ENCODE measurements at places on chromosomes 3 and 15.
A peak's percentile ranks its signal among the peaks of the same experiment; 100 is the strongest.

- DNase-seq = no peak
These were observed 72.0 kb upstream of the ALDH1L1 start for GRCh38 chr3:126252373-126252772.

- DNase-seq = no peak
These were observed 5.0 kb downstream of the GXYLT2 start for GRCh38 chr3:72892870-72893269.

DNA sequence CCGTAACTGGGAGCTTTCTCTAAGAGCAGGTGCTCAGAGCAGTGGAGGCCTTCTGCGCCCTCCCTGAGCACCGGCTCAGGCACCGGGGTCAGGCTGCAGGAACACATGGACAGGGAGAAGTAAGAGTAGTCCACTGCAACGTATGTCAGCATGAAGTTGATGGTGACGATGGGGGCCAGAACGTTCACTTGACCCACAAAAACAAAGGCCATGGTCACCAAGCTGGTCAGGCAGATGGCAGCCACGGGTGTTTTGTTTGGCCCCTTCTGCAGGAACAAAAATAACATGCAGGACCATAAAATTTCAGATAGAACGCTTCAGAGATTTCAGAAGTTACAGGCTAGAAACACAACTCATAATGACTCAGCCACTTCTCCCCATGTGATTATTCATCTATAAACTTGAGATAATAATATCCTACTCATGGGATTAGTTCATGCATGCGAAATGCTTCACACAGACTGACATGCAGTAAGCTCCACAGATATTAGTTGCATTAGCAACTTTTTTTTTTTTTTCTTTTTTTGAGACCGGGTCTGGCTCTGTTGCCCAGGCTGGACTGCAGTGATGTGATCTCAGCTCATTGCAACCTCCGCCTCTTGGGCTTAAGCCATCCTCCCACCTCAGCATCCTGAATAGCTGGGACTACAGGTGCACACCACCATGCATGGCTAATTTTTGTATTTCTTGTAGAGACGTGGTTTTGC, 52.2 kb upstream of the HEG1 start:
- DNase-seq = peak; percentile 42

DNA sequence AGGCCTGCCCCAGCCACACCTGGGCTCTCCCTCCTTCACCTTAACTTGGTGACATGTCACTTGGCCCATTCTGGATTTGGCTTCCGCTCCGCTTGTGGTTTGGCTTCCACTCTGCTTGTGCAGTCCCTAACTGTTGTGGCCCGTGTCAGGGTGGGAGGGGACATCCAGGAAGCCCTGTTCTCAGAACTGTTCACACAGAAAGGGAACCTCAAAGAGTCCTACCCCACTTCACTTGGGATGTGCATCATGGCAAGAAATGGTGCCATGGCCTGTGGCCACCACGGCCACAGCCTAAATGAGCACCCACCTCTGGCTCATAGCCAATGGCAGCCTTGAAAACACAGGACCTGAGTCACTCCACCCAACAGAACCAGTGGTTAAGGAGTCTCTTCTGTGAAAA, 63.4 kb downstream of the CYP19A1 start:
- no peak for DNase-seq

DNA sequence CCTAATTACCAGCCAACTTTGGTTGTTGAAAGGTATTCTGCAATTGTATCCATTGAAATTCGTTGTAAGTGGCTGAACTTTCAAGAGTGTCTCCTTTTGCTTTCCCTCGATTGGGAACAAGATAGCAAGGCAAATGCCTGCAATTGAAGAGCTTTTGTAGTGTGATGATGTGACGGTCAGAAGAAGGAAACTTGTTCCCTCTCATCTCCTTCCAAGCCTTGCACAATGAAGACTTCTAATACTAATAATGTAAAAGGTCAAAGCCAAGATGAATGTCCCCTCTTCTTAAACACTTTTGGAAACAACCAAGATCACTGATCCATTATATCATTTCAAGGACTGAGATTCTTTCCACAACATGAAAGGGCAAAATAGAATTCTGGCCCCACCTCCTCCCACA, 101.9 kb upstream of the LMCD1 start:
- no peak for DNase-seq

DNA sequence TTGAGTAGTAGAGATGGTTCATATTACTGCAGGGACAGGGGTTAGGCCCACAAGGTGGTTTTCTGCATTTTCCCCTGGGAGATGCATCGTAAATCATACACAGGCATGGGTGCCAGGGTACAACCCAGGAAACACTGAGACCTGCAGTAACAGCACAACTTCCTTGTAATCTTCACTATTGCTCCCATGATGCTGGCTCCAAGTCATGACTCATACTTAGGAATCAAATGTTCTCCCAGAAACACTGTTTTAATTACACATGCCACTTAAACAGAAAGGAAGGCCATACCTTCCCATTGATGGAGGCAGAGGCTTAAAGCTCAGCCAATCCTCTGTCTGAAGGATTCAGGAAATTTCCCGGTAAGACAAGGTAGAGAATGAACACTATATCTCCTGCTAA, 106.5 kb downstream of the ERC2 start:
- no peak for DNase-seq

GRCh38 chr3:120049072-120049471, 45.2 kb downstream of the GSK3B start:
- no peak for DNase-seq

DNA sequence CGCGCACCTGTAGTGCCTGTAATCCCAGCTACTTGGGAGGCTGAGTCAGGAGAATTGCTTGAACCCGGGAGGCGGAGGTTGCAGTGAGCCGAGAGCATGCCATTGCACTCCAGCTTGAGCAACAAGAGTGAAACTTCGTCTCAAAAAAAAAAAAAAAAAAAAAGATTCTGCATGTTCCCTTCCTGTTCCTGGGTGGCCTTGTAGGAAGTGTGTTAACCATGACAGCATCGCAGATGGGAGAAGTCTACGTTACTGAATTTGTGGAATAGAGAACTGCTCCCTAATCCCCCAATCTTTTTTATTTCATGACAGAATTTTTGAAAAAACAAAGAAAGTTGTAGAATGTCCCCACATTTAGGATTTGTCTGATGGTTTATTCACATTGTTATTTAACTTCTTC, 45.4 kb downstream of the FOXL2 start:
- DNase-seq = no peak

DNA sequence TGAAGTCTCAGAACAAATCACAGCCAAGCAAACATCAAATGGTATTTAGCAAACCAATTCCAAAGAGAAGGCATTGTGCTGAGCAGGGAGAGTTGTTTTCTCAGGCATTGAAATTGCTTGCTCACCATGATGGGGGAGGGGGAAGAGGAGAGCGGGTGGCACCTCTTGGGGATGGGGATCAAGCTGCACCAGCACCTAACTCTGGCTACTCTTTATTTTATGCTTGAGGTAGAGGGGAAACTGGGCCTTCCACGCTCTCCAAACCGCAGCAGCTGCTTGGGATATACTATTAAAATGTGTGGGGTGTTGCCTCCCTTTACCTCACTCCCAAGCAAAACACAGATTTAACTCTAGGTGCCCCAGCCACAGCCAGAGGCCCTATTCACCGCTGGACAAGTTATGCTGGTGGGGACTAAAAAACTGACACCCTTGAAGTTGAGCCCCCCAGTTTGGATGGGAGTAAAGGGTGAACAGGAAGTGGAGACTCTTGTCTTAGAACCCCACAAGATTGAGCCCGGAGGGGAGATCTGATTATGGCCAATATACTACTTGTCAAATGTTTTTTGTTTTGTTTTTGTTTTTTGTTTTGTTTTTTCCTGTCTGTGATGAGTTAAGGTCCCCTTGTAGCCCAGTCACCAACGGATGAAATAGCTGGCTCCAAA, 5.0 kb upstream of the FOXB1 start:
- DNase-seq = no peak

DNA sequence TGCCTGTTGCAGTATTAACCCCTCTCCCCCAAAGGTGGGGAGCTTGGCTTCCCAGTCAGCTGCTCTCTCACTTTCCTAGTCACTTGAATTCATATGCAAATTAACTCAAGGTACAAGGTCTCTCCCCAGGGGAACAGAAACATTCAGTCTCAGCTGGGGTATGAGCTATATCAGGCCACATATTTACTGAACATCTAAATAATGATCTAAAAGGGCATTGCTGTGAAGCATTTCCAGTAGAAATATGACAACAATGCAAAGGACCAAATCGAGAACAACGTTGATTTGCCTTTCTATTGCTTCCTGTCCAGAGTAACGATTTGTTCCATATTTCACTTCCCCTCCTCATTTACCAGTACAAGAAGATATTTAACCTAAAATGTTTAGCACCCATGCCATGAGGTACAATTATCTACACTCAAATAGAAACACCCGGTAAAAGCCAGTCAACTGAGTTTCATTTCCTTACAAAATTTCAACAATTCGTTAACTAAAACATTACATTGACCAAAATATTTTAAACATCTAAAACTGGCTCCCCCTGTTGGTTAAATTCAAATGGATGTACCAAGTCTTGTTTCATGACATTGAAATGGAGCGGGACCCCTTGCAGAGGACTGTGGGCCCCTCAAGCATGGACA, 36.5 kb upstream of the KLHL6 start:
- DNase-seq = no peak

DNA sequence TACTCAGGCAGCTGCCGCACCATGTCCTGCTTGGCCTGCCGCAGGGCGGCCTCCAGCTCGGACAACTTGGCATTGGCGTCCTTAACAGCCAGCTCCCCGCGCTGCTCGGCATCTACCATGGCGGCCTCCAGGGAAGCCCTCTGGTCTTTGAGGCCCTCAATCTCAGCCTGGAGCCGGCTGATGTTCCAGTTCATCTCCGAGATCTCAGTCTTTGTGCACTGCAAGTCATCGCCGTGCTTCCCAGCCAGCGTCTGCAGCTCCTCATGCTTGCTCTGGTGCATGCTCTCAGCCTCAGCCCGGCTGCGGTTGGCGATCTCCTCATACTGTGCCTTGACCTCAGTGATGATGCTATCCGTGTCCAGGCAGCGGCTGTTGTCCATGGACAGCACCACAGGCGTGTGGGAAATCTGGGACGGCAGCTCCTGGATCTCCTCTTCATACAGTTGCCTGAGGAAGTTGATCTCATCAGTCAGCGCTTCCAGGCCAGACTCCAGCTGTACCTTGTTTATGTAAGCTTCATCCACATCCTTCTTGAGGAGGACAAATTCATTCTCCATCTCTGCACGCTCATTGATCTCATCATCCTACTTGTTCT, 15.5 kb upstream of the PSTPIP1 start:
- no peak for DNase-seq

DNA sequence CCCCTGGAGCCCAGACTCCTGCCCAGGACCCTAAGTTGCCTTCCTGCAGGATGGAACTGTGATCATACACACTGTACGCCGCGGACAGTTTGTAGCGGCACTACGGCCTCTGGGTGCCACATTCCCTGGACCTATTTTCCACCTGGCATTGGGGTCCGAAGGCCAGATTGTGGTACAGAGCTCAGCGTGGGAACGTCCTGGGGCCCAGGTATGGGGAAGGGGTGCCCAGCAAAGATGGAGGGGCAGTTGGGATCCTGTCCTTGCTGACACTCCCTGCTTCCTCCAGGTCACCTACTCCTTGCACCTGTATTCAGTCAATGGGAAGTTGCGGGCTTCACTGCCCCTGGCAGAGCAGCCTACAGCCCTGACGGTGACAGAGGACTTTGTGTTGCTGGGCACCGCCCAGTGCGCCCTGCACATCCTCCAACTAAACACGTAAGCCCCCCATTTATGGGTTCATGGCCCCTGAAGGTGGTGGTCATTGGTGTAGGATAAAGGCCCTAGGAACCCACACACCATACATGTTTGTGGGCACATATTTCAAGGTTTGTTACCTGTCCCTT, 28.8 kb downstream of the NBEAL2 start:
- DNase-seq = no peak

GRCh38 chr3:27186013-27186412, 183.2 kb downstream of the NEK10 start:
- no peak for DNase-seq

GRCh38 chr3:130379274-130379673, 33.8 kb downstream of the COL6A5 start:
- no peak for DNase-seq

- DNase-seq = no peak
These were observed 155.6 kb downstream of the STXBP5L start for GRCh38 chr3:121063628-121064027.

DNA sequence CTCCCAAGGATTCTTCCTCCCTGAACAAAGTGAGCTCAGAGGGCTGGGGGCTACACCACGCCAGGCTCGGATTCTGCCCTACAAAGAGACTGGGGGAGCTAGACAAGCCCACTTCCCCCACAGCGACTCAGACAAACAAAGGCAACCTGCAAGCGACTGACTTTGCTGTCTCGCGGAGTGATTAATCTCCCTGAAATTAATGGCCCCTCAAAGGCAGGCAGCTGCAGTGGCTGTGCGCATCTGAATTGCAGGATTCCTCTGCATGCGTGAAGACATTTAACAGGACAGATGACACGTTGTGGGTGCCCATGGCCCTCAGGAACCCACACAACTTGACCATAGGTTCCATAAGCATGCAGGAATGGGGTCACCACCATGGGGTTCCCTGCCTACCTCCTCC, 18.4 kb downstream of the CTXND1 start:
- DNase-seq = no peak

DNA sequence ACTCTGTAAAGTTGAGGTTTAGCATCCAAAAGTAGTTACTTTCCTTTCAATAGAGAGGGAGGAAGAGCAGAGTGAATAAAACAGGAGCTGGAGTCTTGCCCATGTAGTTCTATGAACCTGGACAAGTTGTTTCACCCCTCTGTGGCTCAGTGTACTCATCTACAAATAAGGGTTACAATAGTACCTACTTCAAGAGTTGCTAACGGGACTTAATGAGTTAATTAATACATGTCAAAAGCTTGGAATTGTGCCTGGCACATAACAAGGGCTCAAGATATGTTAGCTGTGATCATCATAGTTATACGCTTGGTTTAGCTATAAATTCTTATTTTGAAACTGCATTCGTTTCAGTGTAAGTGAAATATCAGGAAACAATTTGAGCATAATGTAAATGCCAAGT, 388.5 kb upstream of the THBS1 start:
- no peak for DNase-seq

GRCh38 chr15:72732516-72732915, 46.5 kb downstream of the BBS4 start:
- DNase-seq = no peak

DNA sequence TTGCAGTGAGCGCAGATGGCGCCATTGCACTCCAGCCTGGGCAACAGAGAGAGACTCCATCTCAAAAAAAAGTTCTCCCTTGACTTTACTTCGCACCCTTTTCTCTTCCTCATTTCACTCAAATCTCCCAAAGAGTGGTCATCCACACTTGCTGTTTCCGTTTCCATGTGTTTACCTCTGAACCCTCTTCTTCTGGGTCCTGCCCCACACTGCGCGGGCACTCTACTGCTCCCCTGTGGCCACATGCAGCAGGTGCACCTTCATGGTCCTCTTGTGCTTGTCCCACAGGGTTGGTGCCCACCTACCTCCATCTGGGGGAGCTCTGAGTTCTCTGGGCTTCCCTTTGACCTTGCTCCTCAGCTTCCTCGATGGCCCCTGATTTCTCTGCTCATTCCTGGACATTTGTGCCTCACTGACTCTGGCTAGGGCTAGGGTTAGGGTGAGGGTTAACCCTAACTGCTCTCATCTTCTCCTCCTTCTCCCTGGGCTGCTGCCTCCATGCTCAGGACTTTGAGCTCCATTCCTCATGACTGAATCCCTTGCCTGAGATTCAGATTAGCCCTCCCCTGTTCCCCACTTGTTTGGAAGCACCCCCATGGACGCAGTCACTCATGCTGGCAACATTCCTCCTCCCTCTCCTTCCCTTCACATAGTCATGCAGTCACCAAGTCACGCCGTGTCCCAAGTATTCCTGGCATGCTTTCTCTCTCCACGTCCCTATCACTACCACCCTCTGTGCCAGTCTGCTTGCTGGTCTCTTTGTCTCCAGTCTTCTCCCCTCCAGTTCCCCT, 26.6 kb upstream of the KY start:
- no peak for DNase-seq
